ENCODE measurements at places on chromosomes 7 and 10. TPM values are rescaled to one million over a fixed set of nuclear protein-coding genes. Genes with fewer than 3 reads are reported as not detected.

GRCh38 chr10:132835848-132836233 lies 49.9 kb upstream of the NKX6-2 start:
- no peak for DNase-seq

DNA sequence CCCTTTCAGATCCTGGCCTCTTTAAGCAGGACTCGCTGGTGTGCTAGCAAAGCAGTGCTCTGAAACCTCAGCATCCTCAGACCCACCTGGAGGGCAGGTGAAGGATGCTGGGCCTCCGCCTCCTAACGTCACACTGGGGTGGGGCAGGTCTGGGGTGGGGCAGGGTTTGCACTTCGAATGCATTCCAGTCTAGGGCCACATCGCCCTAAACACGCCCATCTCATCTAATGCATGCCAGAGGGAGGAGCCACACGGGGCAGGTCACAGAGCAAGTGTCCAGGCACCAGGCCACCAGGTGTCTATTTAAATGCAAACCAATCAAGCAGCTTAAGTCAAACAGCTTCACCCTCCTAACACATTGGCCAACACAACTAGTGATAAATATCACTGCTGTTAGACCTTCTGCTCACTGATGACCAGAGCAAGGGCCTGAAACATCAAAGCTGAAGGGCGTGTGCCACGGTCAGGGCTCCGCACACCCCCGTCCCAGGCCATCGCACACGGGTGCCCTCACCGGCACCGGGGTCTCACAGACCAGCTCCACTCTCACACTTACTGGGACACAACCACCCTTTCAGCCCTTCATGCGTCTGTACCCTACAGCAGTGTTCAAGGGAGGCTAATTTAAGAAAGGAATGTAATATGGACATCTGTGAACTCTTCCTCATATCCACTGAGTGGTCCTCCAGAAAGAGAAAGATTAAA lies 47.1 kb downstream of the DIP2C start:
- DNase-seq = no peak

- DNase-seq = peak; percentile 67
Observed at GRCh38 chr7:159031135-159031701, 113.4 kb downstream of the VIPR2 start.

- DNase-seq = no peak
Observed at GRCh38 chr10:5888351-5888750, 1.3 kb downstream of the ANKRD16 start.

DNA sequence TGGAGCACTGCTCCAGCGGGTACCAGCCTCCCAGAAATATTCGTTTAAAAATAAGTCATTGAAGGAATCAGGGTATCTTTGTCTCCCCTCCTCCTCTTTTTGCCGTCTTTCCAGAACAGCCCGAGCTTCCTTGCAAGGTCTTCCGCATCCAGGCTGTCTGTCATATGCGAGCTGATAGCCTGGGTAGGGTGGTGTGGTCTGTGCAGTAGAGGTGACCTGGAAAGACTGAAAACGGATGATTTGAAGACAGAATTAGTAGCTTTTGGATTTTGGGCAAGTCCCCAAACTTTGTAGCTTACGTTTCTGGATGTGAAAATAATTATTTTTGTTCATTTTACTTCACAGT lies 480 bp downstream of the VPS50 start:
- no peak for DNase-seq

DNA sequence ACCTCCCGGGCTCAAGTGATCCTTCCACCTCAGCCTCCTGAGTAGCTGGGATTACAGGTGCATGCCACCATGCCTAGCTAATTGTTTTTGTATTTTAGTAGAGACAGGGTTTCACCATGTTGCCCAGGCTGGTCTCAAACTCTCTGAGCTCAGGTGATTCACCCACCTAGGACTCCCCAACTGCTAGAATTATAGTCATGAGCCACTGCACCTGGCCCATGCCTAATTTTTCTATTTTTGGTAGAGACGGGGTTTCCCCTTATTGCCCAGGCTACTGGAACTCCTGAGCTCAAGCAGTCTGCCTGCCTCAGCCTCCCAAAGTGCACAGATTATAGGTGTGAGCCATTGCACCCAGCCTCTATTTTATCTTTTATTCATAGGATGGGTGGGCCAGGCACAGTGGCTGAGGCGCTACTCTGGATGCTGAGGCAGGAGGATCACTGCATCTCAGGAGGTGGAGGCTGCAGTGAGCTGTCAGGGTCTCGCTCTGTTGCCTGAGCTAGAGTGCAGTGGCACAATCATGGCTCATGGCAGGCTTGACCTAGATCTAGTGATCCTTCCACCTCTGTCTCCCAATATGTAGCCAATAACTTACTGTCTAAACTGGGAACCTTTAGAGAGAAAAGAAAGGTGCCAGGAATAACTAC lies 31.3 kb upstream of the STOX1 start:
- DNase-seq = no peak

Gene CALML5
- not detected for total RNA-seq

Gene R3HCC1L
- total RNA-seq = 5.9 TPM

Gene ZSCAN25
- 22.9 TPM for total RNA-seq

Gene GPR15LG
- total RNA-seq = not detected

Gene TAX1BP1
- 46.4 TPM for total RNA-seq

Gene ANXA8L1
- not detected for total RNA-seq

Data from uterus (tissue), 4 donors.